ENCODE measurements at places on chromosomes 16 and 17.

DNA sequence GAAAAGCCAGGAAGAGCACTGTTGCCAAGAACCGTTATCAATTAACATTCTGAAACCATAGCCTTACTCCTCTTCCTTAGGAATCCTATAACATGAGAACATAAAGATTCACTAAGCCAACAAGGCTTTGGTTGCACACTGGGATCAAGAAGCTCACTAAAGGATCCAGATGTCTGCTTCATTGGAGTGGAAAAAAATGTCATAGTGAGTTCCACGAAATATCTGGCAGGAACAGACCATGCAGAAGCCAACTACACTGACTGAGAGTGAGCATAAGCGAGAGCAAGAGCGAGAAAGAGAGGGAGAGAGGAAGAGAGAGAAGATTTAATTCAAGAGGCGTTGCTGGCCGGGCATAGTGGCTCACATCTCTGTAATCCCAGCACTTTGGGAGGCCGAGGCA, 13.4 kb upstream of the MEIOC start:
- DNase-seq = peak; percentile 29

- no peak for DNase-seq
These were observed 12.4 kb downstream of the TEX14 start for GRCh38 chr17:58679263-58680037.

DNA sequence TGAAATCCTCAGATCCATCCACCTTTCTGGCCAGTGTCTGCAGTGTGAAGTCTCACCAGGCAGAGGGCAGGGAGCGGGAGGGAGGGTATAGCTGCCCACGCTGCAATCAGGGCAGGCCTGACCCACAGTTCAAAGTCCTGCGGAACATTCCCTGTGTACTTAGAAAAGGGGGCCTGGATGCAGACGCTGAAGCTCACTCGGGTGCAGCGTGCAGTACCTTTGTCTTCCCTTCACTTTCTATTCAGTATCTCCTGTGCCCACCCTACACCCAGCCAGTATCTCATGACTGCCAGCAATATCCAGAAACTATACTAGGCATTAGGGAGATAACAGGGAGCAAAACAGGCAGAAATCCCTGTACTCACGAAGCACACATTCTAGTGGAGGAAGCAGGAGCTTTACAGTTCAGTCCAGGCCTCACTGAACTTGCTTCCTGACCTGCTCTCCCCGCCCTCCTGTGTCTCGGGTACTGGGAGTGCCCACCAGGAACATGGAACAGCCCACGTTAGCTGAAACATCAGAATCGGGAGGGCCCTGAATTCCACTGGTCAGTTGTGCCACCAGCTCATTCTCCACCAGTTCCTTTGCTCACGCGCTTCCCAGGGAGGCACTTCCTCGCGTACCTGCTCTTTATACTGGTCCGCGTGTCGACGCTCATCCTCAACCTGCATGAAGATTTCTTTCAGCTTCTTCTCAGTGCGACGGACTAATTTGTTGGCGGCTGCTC, 42.2 kb downstream of the NDEL1 start:
- no peak for DNase-seq

DNA sequence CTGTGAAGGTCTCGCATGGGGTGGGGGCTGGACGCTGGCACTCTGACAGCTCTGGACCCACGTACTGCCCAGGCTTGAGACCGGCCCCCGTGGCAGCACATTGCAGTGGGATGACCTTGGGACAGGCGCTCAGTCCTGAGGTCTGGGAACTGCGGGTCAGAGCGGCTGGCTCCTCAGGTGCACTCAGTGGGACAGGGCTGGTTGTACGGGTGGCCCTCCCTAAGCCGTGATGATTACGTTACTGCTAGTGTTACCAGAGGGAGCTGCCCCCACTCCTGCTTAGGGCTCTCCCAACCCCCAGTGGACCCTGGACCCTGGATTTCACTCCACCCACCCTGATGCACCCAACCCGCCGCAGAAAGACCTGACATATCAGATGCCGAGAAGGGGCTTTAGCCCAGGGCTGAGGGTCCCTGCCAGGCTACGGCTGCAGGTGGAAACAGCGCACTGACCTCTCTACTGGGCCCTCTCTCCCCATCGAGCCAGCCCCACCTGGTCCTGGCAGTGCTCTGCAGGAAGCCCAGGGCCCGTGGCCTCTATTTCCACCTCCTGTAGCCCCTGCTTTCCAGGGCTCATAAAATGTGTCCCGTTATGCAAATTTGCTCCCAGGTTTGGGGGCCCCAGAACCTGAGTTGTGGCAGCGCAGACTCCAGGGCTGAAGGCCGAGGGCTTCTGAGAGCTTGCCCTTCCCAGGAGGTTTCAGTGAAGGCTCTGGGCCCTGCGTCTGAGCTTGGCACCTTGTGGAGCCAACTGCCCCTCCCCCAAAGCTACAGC, 77.2 kb downstream of the RTN4RL1 start:
- DNase-seq = no peak

DNA sequence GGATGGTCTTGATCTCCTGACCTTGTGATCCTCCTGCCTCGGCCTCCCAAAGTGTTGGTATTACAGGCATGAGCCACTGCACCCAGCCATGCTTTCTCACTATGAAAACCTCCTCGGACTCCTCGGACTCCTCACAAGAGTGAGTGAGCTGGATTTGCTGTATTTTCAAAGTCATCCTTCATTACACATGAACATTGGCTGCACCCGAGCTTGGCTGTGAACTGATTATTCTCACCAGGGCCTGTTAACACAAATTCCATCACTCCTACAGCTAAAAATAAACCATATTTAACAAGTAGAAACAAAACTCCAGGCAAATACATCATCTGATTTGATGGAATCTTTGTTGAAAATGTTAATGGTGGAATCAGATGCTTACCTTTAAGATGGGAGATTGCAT, 50.3 kb downstream of the PITPNC1 start:
- DNase-seq = no peak

GRCh38 chr17:35432176-35433074, at the start of gene SLFN12:
TSS of gene SLFN12 (minus strand) at chr17:35432500. CDS start at chr17:35423028, 9,472 bp downstream.
- peak; percentile 69 for DNase-seq

DNA sequence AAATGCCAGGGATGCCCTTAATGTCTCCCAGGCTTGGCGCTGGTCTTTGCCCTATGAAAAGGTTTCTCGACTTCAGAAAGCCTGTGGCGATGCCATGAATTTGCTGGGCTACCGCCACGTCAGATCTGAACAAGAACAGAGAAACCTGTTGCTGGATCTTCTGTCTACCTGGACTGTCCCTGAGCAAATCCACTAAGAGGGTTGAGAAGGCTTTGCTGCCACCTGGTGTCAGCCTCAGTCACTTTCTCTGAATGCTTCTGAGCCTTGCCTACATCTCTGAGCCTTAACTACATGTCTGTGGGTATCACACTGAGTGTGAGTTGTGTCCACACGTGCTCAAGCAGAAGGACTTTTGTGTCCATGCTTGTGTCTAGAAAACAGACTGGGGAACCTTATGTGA, 11.4 kb downstream of the CHST4 start:
- peak; percentile 65 for DNase-seq

DNA sequence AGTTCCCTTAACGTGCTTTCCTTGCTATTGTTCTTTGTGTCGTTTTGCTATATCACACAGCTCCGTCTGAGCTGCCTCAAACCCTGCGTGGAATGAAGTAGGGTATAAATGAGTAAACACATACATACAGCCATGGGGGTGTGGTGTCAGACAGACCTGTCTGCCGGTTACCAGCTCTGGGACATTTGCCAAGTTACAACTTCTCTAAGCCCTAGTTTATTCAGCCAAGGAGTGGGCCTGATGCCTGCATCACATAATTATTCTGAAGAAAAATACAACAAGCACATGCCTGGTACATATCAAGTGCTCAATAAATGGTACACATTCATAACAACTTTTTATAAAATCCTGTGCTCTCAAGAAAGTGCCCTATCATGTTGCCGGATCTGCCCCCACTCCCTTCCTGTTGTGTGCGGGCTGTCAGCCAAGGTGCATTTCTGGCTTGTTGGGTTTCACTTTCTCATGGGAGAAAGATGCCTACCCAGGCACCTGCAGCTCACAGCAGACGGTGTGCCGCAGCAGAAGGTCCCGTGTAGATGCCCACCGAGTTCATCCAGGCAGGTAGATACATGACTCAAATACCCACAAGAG, 30.5 kb downstream of the SMPD3 start:
- DNase-seq = no peak

DNA sequence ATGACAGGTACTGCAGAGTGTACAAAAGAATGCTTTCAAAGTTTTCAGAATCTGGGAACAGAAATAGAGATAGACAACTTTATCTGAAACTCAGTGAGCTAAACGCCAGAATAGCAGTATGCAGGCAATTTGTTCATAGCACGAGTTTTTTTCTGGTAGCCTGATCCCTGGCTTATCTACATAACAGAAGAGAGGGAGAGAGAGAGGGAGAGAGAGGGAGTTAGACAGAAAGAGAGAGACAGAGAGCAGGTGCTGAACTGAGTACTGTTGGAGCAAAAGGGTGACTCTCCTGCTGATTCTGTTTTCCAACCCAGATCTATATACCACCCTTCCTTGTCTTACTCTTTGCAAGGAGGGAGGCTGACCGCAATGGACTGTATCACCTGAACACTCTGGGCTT, 388.0 kb upstream of the CA10 start:
- DNase-seq = no peak

DNA sequence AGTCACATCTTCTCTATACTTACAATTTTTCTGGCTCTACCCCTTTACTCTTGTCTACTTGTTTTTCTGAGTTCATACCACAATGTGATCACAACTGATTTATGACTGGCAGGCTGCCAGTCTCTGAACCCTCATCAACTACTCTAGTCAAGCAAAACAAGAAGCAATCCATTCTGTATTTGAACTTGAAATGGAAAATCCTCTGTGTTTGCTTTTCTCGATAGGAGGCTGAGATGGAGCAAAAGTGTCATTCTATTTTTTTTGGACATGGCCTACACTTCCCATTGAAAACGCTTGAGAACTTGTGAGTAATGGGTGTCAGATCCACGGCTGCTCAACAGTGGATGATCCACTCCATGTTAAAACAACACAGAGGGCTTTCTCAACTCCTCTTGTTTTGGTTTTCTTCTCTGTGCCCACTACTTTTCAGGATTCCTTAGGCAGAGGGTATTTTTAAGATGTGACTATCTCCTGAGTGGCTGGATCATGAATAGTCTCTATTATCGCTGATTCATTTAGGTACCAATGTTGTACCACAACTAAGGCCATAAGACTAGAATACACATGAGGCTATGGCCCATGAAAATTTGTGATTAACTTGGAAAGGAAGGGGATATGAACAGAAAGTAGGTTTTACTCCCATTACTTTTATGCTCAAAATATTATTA, 11.7 kb downstream of the TMEM100 start:
- DNase-seq = no peak

DNA sequence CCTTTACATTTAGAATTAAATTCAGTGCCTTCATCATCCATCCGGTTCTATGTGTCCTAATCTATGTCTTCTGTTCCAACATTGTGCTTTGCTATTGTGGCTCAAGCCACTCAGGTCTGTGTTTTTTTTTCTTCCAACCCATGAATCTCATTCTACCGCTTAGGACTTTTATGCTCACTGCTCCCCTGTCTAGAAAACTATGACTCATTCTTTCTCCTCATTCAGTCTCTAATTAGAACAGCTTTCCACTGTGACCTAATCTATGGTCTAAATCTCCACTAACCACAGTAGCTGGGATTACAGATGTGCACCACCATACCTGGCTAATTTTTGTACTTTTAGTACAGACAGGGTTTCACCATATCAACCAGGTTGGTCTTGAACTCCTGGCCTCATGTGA, 418.7 kb downstream of the KCNJ2 start:
- DNase-seq = no peak

DNA sequence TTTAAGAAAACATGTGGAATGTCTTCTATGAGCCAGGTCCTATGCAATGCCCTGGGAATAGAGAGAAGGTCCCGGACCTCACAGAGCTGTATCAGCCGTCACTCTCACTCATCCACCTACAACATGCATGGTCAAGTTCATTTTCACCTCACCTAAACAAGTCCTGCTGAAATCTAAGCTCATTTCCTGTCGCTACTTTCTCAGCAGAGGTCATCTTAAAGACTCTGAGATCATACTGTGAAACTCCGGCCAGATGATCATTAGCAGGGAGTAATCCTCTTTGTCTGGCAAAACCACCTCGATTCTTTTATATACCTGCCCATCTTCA, 66.2 kb upstream of the LYRM9 start:
- no peak for DNase-seq

- DNase-seq = no peak
These were observed 2.5 kb upstream of the AKAP10 start for GRCh38 chr17:19979917-19980770.

GRCh38 chr17:1597861-1598342, 30.7 kb downstream of the SLC43A2 start:
- no peak for DNase-seq

- DNase-seq = no peak
These were observed 94.8 kb upstream of the CBX4 start for GRCh38 chr17:79933863-79934652.

DNA sequence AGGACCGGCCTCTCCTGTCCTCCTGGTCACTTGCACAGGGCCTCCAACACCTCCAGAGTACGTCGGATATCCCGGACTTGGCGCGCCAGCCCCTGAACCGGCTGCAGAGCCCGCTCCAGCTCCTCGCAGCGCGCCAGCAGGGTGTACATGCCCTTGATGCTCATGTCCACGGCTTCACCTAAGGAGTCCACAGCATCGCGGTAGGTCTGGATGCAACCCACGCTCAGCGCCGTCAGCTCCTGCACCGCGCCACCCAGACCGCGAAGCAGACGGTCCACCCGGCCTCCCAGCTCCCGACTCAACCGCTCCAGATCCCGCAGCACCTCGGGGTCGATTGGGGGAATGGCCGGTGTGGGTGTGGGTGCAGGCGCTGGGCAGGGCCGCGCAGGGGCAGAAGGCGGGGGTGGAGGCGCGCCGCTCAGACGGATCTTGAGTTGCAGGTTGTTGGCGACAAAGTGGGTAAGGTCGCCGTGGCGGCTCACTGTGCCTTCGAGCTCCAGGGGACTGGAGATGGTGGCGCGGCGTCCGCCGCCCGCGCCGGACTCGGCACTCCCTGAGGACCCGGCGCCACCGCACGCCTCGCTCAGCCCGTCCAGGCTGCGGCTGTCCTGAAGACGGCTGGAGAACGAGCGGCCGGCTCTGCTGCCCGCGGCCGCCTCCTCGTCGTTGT, 804 bp downstream of the BORCS6 start:
- no peak for DNase-seq

DNA sequence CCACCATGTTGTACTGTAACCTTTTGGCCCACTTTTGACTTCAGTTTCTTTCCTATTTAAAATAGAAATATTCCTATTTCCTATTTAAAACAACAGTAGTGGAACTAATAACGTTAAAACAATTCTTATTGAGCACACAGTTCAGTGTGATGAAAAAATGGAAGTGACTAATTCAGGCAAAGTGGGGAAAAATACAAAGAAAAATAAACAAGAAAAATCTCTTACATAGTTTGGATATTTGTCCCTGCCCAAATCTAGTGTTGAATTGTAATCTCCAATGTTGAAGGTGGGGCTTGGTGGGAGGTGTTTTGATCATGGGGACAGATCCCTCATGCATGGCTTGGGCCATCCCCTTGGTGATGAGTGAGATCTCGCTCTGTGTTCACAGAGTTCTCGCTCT, 198.1 kb upstream of the CPHXL start:
- DNase-seq = no peak

GRCh38 chr17:3894911-3895343, 2.1 kb upstream of the CAMKK1 start:
- no peak for DNase-seq
